ENCODE measurements at places on chromosomes 6 and 20. TPM values are rescaled to one million over a fixed set of nuclear protein-coding genes. Genes with fewer than 3 reads are reported as not detected.

ACAT2 gene
- 76.8 TPM for total RNA-seq

OR2B6 gene
- not detected for total RNA-seq

DNAJC5 gene
- total RNA-seq = 54.8 TPM

LPA gene
- total RNA-seq = not detected

CPXM1 gene
- 0.83 TPM for total RNA-seq

Data from smooth muscle cell of trachea (primary cell).